DMS79 (cell line): ENCODE measurements at places on chromosomes 4 and X.
A peak's percentile ranks its signal among the peaks of the same experiment; 100 is the strongest.

DNA sequence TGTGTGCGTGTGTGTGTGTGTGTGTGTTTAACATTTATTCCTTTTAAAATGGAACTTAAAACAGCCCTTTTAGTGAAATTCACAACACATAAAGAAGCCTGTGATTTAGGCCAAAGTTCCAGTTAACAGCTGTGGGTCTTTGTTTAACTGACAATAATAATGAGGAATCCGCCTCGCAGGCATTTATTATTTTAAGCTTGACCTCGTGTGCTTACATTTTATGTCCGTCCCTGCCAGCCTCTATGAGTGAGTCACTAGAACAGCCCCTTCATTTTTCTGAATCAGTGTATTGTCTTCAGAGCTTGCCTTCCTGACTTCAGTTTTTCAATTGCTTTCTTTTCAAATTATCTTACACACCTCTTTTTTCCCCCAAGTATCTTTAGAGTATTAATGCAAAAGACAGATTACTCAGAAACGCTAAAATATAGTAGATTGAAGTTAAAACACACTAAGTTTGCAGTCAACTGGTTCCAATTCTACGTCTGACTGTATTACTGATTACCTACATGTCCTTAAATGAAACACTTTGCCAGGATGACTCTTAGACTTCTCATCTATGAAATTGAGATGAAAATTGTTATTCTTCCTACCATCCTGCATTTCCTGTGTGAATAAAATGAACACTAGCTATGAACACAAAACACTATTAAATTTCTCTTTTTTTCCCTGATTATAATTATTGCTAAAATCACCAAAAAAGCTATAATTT, 319.6 kb upstream of the HS3ST1 start:
- DNase-seq, result no peak

DNA sequence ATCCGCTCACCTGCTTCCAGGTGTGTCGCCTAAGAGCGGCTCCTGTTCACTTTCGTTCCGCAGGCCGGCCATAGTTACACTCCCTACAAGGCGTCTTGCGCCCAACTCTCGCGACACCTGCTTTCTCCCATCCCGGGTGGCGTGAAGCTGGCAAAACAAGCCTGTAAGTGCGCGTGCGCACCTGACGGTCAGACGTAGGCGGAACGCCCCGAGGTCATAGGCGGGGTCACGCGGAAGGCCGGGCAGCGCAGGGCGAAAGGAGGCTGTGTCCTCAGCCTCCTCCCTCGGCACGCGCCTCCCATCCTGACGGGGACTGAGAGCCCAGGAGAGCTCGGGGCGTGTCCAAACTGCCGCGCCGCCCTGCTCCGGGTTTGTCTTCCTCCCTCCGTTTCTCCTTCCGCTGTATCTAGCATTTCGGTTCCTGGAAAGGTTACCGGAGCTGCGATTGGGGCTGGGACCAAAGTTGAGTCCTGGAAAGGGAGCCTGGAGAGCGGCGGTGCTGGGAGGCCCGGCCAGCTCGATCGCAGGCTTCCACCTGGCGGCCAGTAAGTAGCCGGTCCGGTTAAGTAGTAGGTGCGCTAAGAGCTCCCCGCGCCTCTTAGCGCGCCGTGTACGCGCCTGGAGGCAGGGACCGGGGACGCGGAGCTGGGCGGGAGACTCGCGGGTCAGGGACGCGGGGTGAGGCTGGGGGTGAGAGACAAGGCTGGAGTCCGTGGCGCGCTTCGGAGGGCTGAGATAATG, at the start of the genes ABHD18 and MFSD8:
Gene ABHD18, plus strand, starts transcription at position 345 of the 741 bp plus-strand sequence. CDS start 17,550 bp downstream, outside the sequence.
Gene MFSD8, minus strand, starts transcription at position 112 of the 741 bp plus-strand sequence. Its CDS starts 40 bp downstream, at position 72.
- peak; percentile 85 for DNase-seq

GRCh38 chr4:119242417-119242816, 29.9 kb downstream of the USP53 start:
- no peak for DNase-seq

DNA sequence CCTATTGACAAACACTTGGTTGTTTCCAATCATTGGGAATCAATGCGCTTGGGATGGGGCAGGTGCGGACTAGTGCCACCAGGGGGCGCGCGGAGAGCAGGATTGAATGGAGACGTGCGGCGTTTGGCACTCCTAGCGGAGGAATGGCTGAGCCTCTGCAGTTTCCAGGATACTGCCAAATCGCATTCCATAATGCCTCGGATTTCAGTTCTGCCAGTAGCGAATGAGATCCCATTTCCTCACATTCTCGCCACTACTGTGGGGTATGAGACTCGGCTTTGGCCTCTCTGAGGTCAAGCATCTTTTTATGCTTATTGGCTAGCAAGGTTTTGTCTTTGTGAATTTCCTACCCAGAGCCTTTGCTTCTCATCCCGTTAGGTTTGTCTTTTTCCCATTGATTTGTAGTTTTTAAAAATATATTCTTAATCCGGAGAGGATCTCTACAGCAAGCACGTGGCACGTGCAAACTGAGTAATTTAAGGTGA, 28.7 kb downstream of the CLDN34 start:
- no peak for DNase-seq

GRCh38 chr4:87557348-87557747, 28.2 kb upstream of the SPARCL1 start:
- no peak for DNase-seq

DNA sequence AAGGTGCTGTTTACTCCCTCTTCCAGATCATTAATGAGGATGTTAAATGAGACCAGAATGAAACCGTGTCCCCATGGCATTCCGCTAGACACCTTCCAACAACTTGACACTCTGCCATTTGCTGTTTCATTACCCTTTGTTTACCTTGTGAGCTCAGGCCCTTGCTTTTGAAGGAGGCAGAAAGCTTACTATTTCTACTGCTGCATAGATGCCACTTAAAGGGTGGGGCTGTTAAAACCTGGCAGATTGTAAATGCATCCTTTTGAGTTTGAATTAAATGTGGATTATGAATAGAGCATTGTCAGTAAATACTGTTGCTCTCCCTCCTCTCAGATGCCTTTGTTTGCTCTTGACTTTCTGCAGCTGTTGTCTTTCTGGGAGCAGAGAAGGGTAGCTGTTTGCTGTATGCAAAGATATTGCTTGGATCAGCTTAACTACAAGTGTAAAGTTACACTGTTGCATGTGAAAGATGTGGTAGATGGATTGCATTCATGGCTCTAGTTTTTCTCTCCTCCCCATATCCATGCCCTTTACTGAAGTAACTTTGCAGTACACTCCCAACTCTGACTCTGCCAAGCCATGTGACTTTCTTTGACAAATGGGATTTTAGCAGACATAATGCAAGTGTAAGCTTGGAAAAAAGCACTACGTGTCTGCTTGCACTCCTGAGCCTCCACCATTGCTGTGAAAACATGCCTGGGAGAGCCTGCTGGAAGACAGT, 75.0 kb upstream of the DHX15 start:
- peak; percentile 48 for DNase-seq

GRCh38 chr4:119025420-119025819, 110.2 kb upstream of the MYOZ2 start:
- DNase-seq, result no peak

- no peak for DNase-seq
Observed at GRCh38 chr4:4206204-4206603, 20.5 kb downstream of the OTOP1 start.

GRCh38 chrX:150643271-150643670, 49.9 kb upstream of the MTMR1 start:
- no peak for DNase-seq

GRCh38 chrX:118963159-118963558, 11.3 kb upstream of the LONRF3 start:
- no peak for DNase-seq
